Stimulated activated CD4-positive, alpha-beta T cell treated with anti-CD3 and anti-CD28 coated beads, TNF-alpha, amount 100 ng/mL, for 1 hour (primary cell): ENCODE measurements at places on chromosomes 3 and 15.

GRCh38 chr3:135622656-135623055, 342.9 kb upstream of the PPP2R3A start:
- DNase-seq = no peak

- no peak for DNase-seq
These were observed 857.3 kb downstream of the NAALADL2 start for GRCh38 chr3:175716446-175716845.

DNA sequence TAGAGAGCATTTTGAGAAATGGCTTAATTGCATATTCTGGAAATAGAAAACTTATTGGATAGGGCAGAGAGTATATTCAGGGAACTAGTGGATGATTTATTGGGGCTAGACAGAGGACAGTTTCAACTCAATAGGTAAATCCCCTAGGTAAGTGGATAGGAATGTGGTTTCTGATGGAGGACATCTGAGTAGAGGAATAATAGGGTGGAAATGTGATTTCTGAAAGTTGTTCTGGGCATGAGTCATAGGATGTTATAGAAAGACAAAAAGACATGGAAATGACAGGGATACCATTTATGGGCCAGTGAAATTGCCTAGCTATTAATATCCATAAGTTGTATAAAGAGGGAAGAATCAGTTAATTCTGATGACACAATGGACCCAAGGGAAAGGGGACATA, 563.3 kb upstream of the GOLIM4 start:
- DNase-seq = no peak

DNA sequence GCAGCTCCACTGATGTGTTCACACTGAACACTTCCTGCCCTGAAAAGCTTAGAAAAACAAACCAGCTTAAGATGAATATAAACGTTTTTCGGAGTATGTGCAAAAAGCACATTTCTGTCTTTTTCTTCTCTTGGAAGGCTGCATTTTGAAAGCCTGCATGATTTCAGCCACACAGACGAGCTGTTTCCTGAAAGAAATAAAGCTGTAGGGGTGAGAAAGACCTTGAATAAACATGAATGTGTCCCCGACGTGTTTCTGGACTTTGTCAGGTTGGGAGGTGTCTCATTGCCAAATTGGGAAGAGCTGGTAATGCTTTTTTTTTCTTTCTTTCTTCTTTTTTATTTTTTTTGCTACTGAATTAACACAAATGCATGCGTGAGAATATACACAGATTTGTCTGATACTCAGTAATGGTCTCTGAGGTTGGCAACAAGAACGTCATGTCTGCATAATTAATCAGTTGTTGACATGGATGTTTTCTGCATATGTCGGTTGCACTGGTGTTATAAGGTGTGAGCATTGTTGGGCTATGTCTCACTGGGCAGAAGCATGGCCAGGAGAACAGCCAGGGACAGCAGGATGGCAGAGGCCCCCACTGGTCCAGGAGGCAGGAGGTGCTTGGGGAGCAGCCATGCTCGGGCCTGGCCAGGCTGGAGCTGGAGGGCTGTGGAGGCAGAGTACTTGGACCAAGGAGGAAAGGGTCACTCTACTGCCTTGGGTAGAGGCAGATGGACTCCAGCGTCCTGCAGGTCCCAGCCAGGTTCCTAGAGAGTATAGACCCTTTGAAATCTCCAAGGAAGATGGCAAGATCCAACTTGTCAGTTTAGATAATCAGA, 39.0 kb downstream of the ADAMTSL3 start:
- DNase-seq = no peak

- no peak for DNase-seq
These were observed 1.4 kb downstream of the MFGE8 start for GRCh38 chr15:88911766-88912118.

GRCh38 chr3:129562803-129563202, 19.8 kb downstream of the H1-8 start:
- DNase-seq = no peak

DNA sequence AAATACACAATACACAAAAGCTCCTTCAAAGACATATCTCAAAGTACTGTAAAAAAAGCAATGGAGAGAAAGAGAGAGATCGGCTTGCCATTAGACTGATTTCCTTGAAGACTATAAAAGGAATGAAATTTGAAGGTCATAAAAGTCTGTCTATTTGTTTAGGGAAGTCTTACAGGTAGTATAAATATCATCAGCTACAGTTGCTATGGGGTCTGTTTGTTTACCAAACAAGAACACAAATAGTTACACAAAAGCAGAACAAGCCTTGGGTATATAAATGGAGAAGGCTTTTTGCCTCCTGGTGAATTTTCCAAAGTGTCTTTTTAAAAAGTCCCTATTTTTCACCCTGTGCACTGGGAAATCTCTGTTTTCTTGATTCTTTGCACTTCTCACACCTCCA, 552.3 kb downstream of the FOXP1 start:
- DNase-seq = no peak

DNA sequence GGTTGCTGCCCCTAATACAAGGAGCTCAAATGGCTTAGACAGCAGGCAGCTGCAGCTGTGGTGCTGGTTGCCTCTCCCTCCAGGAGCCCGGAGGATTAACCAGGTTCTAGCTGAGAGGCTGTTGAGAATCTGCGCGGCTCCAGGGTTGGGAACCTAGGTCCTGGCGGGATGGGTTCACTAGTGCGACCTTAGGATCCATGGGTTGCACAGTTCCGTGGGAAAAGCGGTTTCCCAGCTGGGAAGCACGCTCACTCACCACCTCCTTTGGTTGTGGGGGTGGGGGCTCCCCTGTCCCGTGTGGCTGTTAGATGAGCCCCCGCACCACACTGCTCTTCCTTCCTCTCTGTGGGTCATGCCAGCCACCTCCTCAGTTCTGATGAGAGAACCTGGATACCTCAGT, 375.1 kb upstream of the ARRDC4 start:
- DNase-seq = no peak

GRCh38 chr3:149881879-149882278, 68.9 kb downstream of the RNF13 start:
- DNase-seq = no peak

GRCh38 chr3:177378168-177378567, 180.9 kb upstream of the TBL1XR1 start:
- DNase-seq = no peak

DNA sequence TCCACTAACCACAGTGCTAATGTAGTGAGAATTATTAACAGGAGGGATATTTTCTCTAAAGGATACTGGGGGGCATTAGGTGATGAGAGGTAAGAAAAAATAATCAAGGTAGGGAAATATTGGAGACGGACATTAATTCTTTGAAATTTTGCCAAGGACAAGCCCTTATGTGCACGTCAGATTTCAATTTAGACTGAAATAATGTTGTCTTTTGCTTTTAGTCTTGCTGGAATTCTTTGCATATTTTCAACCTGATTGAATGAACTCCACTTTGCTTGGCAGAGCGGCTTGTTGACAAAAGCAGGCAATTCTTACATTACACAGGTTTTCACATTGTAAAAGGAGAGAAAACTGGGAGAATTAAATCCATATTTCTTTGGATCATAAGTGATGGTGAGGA, 25.0 kb upstream of the C3orf52 start:
- no peak for DNase-seq

DNA sequence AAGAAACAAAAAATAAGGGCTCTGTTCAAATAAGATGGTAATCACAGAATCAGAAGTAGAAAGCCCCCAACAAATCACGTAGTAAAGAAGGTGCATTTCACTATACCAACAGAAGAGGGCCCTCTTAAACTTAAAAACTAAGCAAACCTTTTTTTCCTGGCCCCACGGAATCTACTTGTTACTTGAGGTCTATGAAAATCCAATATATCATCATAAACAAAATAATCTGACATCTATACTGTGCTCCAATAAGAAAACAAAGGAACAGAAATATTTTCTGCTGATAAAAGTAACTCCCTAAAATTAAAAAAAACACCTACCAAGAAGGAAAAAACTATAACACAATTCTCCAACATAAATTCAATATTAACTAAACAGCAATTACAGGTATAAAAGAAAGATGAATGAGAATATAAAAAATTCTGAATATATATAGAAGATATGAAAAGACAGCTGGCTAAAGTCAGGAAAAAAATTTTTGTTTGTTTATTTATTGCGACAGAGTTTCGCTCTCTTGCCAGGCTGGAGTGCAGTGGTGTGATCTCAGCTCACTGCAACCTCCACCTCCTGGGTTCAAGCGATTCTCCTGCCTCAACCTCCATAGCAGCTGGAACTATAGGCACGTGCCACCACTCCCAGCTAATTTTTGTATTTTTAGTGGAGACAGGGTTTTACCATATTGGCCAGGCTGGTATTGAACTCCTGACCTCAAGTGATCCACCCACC, 81.8 kb downstream of the CLASP2 start:
- no peak for DNase-seq

DNA sequence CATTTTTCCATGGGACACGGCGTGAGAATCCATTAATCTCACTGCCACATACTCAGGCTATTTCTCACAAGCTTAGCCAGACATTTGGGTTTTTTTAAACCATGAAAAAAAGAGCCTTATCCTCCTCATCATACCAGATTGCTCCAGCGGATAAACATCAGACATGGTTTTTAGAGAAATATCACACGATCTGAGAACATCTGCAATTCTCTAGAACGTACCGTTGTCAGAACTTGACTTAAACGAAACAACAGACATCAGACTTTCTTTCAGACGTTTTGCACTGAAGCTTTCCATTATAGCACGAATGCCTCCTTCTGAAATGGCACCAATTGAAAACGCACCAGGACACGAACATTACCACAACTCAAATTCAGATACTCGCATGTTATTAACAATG, 744.2 kb upstream of the CFAP20DC start:
- no peak for DNase-seq

DNA sequence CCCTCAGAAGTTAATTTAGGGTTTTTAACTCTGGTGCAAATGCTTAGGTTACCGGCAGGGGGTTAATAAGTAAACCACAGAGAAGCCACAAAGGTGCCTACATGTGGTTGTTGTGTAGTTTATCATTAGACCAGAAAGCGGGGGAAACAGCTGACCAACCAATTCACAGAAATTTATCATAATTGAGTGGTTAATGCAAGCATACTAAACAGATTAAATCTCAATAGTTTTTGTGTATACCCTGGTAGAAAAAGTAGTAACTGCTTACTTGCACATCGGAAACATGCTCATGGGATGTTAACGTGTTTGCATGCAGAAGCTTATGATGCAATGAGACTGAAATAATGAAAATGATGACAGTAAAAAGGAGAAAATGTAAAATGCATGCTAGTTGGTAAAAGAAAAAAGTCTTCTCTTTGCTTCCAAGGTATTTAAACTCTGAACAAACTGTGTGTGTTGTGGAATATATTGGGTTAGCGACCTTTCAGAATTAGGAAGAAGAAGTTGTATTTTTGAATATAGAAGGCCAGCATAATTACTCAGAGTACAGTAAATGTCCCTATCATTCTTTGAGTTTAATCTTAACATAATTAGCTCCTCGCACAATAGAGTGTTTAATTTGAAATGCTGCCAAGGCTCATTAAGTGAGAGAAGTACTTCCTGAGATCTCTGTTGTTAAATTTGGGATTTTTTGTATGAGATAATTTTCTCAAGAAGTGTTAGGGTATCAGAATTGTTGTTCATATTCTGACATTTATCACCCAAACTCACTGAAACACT, 316.2 kb downstream of the PTPRG start:
- DNase-seq = no peak

DNA sequence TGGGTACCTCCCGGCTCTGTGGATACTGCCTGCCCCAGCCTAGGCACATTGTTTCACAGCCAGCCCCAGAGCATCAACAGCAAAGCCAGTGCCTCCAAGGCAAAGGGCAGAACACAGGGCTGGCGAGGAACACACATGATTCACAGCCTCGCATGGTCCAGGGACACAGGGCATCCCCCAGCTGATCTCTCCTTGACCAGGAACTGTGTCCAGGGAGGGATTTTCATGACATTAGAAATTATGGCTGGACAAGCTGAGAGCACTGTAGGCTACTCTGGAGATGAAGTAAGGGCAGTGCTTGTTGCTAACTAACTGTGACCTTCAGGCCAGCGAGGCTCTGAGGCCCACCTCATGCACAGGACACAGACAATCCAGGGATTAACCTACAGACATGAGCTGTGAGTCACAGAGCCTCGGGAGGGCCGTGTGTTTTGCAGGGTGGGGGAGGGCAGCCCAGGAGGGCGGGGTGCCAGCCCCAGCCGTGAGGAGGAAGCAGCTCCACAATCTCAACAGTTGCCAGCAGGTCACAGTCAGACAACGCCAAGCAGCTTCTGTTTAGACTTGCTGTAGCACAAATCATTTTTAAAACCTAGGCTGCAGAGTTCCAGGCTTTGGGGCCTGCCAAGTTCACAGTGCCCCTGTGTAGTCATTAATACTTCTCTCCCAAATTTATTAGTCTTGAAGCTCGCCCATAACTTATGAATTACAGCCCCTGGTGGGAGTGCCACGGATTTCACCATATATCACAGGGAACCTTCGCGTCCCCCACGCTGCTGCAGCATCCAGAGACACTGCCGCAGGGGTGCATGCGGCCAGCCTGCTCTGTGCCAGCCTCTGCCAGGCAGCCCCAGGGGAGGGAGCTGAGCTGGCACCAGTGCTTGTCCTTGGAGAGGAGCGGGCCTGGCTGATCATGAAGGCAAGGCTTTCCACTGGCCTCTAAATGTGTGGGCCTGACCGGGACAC, 114.7 kb downstream of the ETFA start:
- DNase-seq = no peak

- no peak for DNase-seq
These were observed 38.0 kb downstream of the FEM1B start for GRCh38 chr15:68315495-68316031.

- DNase-seq = no peak
These were observed 1.8 kb downstream of the BCL6 start for GRCh38 chr3:187743195-187744141.

GRCh38 chr3:51637941-51638471, 33.0 kb upstream of the TEX264 start:
- DNase-seq = no peak

DNA sequence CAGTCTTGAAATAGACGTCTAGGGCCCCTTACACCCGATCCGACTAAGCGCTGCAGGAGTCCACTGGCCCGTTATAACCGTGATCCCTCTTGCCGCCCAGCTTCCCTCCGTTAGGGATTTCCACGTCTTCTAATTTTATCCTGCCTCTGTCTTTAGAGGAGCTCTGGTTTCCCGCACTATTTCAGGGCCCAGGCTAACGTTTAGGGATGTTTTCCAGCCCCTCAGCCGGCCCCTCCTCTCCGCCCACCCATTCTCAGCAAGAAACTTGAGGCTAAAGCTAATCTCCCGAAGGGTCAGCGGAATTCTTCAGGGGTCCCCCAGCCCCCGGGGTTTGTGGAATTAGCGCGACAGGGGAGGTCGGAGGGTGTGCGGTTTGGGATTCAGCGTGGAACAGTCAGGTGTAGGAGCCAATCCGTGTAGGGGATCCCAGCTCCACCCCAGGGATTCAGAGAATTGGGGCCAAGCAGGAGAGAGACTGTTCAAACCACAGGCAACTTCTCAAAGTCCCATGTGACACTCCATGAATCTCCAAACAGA, 1.6 kb downstream of the PTX3 start:
- no peak for DNase-seq

- no peak for DNase-seq
These were observed 153.4 kb upstream of the MCTP2 start for GRCh38 chr15:94077938-94078337.

DNA sequence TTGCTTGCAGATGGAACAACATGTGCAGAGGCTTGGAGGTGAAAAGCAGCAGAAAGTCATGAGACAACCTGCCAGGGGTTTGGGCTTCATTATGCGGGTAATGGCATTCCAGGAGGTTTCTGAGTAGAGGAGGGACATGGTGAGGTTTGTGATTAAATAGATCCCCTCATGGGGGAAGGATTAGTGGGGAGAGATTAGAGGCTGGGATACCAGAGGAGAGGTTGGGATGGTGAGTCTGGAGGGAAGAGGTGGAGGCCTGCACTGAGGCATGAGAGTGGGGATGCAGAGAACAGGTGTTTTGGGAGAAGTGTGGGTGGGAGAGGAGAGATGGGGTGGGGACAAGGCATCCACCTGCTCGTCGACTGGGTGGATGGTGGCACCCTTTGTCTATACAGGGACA, 6.8 kb upstream of the IQSEC1 start:
- no peak for DNase-seq
